ENCODE measurements at places on chromosomes 13 and 19. TPM values are rescaled to one million over a fixed set of nuclear protein-coding genes. Genes with fewer than 3 reads are reported as not detected.

Gene ZNF69
- polyA plus RNA-seq = 7.5 TPM

Gene LRRC4B
- polyA plus RNA-seq = 0.12 TPM

Gene DPF1
- 0.50 TPM for polyA plus RNA-seq

Gene VSTM2B
- polyA plus RNA-seq = not detected

Gene IGFL2
- polyA plus RNA-seq = not detected

Gene WDR83
- 2.8 TPM for polyA plus RNA-seq

Gene IGFL4
- polyA plus RNA-seq = not detected

Gene MAMSTR
- polyA plus RNA-seq = 3.7 TPM

Gene SIGLEC9
- polyA plus RNA-seq = 2.5 TPM

Gene LRRC63
- polyA plus RNA-seq = not detected

Gene MBNL2
- 43.7 TPM for polyA plus RNA-seq

Gene ZNF418
- polyA plus RNA-seq = 3.4 TPM

Gene IGLON5
- polyA plus RNA-seq = 0.13 TPM

All from ovary (tissue), 10 donors.